ENCODE measurements at places on chromosomes 16 and 17. TPM values are rescaled to one million over a fixed set of nuclear protein-coding genes. Genes with fewer than 3 reads are reported as not detected.

DNA sequence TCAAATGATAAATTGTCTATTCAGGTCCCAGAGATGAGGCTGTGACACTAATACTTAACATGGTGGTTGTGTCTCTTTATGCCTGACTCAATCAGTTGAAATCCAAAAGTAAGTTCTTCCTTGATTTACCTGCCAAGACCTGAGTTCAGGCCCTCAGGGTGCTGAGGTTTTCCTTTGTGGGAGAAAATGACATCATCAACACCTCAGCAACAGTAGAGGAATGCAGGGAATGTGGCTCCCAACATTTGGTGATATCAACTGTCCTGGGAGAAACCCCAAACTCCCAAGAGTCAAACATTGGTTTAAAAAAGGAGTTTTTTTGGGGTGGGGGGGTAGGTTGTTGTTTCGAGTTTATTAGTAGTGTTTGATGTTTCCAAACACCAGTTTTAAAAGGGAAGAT is 14.7 kb downstream of the RNF43 start:
- no peak for ATAC-seq

GRCh38 chr17:7932483-7932891 is 481 bp downstream of the CNTROB start:
- ATAC-seq, result peak; percentile 41

MYH8 gene
- total RNA-seq, result not detected

FBXO39 gene
- 0.24 TPM for total RNA-seq

CD300C gene
- total RNA-seq, result not detected

FBXL16 gene
- total RNA-seq, result 23.6 TPM

CFAP52 gene
- total RNA-seq, result not detected
